ENCODE measurements at places on chromosomes 12 and 14.

GRCh38 chr12:132071040-132071810 is 72.9 kb downstream of the DDX51 start:
- DNase-seq: no peak

DNA sequence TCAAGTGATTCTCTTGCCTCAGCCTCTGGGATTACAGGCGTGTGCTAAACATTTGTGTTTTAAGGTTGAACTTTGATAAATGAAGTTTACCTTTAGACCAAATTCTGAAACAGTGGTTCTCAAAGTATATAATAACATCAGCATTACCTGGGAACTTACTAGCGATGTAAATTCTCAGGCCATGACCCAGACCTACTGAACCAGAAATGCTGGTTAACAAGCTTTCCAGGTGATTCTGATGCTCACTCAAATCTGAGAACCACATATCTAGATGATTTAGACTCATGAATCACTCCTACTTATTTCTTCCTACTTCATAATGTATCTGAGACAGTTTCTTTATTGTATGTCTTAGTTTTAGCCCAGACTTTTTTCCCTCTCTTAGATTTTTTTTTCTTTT is 43.6 kb downstream of the RAD51B start:
- DNase-seq: no peak

DNA sequence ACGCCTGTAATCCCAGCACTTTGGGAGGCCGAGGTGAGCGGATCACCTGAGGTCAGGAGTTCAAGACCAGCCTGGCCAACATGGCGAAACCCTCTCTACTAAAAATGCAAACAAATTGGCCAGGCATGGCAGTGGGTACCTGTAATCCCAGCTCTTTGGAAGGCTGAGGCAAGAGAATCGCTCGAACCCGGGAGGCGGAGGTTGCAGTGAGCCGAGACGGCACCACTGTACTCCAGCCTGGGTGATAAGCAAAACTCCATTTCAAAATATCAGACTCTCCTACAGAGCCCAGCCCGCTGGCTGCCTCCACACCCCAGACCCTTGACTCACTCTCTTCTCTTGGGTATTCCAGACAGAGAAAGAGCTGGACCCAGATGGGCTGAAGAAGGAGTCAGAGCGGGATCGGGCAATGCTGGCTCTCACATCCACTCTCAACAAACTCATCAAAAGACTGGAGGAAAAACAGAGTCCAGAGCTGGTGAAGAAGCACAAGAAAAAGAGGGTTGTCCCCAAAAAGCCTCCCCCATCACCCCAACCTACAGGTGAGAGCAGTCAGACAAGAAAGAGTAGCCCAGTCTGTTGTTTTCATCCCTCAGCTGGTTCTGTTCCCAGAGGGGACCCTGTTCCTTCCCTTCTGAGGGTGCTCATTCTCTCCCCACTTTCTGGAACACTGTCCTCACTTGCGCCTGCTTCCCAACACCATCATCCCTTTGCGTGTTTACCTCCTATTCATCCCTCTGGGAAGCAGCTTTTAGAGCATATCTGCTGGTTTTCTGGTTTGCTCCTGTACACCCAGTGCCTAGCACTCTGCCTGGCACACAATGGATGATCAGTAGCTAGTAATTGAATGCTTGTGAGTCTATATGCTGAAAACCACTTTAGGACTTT is 19.7 kb downstream of the AGAP2 start:
- DNase-seq: no peak

DNA sequence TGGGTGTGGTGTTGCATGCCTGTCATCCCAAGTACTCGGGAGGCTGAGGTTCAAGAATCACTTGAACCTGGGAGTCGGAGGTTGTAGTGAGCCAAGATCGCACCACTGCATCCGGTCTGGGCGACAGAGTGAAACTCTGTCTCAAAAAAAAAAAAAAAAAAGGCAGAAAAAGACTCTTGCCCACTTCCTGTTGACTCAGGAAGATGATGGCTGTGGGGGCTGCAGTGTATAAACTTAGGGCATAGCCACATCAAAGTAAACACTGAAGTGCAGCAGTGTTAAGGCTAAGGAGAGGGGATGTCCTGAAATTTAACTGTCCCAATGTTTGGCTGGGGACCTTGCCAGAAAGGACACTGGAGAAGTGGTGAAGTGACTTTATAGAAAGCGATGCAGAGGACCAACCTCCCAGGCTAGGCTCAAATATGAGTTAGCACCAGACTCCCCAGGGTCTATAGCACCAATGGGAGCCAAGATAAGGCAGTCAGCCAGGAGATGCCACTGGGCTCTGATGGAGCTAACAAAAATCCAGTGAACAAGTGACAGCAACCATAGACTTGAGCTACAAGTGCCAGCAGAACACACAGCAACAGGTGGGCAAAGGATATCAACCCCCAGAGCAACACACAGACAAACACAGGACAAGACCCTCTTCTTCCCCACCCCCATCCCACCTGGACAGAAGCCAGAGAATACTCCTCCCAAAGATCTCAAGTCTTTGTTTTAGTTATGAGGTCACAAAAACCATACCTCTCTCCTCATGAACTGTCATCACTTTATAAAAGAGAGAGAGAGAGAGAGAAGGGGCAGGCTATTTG is 28.0 kb downstream of the NELL2 start:
- DNase-seq: no peak

GRCh38 chr12:117402363-117402762 is 40.9 kb upstream of the NOS1 start:
- no peak for DNase-seq

GRCh38 chr14:69501423-69501838 is 16.9 kb downstream of the PLEKHD1 start:
- no peak for DNase-seq

DNA sequence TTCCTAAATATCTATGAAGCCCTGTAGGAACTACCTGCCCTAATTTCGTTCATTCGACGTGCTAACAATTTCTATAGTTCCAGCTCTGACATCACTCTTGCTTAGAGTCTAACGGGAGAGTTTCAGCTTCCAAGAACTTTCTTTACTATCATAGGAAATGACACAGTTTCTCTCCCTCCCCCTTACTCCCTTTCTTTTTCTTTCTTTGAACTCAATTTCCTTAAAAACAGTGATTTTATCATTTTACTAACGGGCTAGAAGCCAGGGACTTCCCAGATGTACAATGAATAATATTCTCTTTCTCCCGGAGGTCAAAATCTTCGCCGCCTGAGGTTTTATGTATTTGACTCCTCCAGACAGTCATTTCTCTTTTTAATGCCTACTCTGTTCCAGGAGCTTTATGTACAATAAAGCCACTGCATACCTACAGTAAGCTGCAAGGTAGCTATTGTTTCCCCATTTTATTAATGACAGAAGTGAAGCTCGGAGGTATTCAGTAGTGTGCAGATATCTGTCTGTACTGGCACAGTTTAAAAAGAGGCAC is 15.7 kb downstream of the SMCO2 start:
- DNase-seq: no peak

- DNase-seq: no peak
Measured at GRCh38 chr12:19263672-19264071, 134.1 kb downstream of the PLEKHA5 start.

GRCh38 chr14:75279763-75280290 is 1.2 kb downstream of the FOS start:
- peak; percentile 79 for DNase-seq

DNA sequence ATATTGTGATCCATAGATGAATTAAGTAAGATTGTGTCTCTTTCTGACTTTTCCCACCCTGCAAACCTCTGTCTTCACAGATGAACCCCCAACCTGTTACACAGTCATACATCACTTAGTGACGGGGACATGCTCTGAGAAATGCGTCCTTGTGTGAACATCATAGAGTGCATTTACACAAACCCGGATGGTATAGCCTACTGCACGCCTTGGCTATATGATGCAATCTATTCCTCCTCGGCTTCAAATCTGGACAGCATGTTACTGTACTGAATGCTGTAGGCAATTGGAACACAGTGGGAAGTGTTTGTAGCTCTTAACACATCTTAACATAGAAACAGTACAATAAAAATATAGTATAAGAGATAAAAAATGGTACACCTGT is 7.4 kb upstream of the TESPA1 start:
- no peak for DNase-seq

GRCh38 chr12:20375560-20375959 is 7.2 kb downstream of the PDE3A start:
- DNase-seq: no peak

DNA sequence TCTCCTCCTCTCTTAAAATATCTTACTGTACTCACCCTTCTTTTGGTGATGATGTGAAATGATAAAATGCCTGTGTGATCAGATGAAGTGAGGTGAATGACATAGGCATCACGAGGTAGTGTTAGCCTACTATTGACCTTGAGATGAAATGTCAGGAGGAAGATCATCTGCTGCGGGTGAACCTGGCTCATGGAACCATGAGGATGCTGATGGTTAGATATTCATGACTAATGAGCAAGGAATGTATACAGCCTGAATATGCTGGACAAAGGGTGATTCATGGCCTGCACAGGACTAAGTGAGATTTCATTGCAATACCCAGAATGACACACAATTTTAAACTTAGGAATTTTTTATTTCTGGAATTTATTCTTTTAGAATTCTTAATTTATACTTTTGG is 89.6 kb downstream of the DAAM1 start:
- DNase-seq: no peak

DNA sequence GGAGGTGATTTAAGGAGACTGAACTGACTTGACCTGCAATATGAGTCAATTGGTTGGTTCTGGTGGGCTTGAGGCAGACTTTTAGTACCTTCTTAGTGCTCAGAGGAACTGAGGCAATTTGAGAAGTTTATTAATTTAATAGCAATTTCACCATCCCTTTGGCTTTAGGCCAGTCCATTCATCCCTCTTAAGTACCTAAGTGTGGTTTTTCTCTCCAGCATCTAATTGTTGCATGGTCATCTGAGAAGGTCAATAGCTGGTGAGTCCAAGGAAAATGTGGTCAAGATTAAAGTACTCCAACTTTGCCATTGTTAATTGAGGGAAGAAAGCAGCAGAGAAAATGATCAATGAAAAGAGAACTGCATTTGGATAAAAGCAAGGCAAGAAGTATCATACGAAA is 115.4 kb upstream of the DYRK2 start:
- DNase-seq: no peak
